ENCODE measurements at places on chromosomes 12 and 14.
A peak's percentile ranks its signal among the peaks of the same experiment; 100 is the strongest.

GRCh38 chr12:26179826-26180225, 15.5 kb upstream of the SSPN start:
- DNase-seq = no peak

DNA sequence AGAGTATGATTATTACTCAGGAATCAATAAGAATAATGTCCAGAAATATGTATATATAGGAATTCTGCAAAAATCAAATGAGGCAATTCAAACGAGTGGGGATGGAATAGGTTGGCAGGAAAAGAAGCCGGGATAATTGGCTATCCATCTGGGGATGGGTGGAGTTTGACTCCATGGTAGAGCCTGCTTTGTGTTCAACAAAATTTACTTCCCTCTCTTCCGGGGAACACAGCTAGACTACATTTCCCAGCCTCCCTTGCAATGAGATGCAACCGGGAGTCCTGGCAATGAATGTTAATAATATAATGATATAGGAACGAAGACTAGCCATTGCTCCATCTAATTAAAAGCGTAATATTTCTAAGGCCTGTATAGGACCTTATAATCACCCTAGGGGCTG, 146.6 kb downstream of the EFCAB11 start:
- DNase-seq = peak; percentile 91

- no peak for DNase-seq
Measured at GRCh38 chr12:91326058-91327027, 143.7 kb upstream of the DCN start.

DNA sequence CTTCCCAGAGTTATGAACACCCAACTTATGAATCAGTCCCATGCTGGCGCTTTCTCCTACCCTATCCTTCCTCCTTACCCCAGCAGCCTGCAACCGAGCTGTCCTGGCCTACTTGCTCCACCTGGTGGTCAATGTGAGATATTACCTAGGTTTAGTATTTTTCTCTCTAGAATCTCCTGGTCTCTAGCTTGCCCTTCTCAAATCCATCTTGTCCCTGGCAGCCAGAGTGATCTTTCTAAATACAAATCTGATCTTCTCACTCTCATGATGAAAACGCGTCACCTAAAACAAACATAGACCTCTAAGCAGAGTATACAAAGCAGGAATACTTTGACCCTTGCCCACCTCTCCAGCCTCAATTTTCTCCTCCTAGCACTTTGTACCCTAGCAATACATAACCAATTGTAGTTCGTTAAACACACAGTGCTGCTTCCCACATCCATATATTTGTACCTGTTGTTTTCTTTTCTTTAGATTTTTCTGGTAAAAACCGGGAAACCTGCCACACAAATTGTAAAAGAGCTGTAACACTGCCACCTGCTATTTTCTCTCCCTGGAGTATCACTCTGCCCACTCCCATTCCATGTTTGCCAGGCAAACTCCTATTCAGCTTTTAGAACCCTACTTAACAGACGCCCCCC, 20.0 kb upstream of the TCP11L2 start:
- peak; percentile 50 for DNase-seq

DNA sequence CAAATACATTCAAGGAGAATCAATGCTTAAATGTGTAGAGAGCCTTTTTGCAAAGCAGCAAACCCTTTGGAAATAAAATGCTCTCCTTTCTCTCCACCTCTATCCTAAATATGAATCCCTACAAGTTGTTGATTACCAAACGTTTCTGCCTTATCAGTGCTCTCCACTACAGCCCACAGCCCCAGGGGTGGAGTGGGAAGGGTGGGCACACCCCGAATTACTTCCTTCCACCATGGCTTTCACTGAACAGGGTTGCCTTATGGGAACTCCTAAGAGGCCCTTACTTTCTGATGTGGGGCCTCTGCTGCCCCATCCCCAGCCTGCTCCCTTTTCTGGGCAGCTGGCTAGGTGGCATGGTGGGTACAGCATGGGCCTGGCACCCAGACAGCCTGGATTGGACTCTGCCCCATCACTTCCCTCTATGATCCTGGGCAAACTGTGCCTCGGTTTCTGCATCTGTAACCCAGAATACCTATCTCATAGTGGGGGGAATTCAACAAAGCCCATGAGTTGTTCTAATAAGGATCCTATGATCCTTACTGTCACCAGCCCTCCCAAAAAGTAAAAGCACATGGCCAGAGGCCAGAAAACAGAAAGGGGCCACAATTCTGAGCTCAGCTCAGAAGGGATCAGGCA, 16.1 kb downstream of the AK7 start:
- no peak for DNase-seq

DNA sequence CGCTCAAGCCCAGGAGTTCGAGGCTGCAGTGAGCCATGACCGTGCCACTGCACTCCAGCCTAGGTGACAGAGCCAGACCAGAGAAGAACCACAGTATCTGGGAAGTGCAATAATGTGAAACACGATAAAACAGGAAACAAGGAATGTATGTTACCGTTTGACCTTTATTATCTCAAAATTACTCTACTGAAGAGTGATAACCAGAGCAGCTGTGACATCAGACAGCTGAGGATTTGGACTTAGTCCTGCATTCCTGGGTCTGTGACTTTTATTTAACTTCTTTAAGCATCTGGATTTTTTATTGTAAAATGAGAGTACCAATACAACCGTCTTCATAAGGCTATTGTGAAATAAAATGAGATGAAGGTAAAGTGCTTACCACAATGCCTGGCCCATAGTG, 205.7 kb downstream of the EGLN3 start:
- no peak for DNase-seq

DNA sequence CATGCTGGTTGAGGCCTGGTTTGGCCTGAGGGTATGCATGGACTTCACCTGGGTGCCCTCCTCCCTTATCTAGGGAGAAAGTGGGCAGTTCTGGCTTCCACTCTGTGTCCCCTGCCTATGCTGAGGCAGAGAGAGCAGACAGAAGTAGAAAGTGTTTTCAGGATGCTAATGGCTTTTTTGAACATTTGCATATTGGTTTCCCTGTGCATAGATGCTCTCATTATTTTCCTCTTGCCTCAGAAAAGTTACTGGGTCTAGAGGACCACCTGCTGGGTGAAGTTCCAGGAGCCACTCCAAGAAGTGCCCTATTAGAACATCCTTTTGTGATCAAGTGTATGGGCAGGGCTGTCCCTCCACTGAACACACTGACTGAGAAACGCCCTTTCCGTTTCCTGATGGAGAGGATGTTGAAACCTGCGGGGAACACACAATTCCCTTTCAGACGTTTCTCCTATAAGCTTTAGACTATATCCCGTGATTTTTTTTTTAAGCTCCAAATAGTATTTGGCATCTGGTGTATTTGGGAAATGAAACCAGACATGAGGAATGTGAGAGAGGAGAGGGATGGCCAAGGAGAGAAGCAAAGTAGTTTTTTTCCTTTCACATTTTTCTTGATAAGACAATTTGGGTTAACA, 66.6 kb downstream of the DAAM1 start:
- DNase-seq = no peak

DNA sequence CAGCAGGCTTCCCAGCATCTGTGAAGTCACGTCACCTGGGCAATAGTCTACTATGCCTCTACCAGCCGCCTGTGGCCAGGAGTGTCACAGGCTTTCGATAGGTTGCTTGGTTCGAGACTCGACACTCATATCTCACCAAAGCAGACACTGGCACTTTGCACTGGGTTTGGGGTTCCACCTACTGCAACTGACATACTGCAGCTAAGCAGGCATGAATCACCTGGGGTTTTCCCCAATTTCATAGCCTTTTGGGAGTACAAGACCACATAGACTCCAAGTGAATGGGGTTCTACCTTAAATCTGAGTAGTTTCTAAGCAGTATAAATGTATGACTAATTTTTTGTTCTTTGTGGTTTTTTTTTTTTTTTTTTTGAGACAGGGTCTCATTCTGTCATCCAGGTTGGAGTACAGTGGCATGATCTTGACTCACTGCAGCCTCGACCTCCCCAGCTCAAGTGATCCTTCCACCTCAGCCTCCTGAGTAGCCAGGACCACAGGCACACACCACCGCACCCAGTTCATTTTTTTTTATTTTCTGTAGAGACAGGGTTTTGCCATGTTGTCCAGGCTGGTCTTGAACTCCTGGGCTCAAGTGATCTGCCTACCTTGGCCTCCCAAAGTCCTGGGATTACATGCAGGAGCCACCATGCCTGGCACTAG, 32.1 kb downstream of the DMAC2L start:
- DNase-seq = no peak

DNA sequence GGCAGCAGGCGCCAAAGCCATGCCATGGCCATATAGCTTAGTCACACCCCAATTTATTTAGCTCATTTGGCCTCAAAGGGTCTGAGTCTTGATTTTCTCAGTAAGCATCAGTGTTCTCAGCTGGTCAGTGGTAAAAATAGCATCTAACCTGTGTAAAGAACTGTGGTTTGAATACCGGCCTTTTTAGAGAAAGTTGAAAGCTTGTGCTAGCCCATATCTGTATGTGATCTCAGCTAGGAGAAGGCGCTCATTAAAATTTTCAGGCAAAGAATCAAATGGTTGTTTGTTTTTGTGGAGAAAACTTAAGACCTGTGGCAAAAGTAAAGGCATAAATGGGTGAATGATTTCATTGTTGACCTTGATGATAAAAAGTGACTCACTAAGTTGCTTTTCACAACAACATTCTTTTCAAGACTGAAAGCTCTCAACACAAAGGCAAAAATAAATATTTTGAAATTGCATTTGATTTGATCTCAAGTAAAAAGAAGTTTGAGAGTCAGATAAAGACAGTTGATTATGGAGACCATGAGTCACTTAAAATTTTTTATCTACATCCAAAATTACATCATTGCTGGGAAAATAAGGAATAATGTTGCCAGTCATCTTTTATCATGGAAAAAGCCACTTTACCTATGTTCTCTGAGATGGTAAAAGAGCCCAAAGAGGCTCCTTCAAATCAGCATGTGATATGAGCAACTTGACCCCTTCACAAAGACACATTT, 128.5 kb upstream of the RGS6 start:
- DNase-seq = no peak

GRCh38 chr12:46963977-46964971, 115.1 kb upstream of the PCED1B start:
- DNase-seq = no peak

- no peak for DNase-seq
Measured at GRCh38 chr12:93757792-93758694, 80.9 kb downstream of the CRADD start.

DNA sequence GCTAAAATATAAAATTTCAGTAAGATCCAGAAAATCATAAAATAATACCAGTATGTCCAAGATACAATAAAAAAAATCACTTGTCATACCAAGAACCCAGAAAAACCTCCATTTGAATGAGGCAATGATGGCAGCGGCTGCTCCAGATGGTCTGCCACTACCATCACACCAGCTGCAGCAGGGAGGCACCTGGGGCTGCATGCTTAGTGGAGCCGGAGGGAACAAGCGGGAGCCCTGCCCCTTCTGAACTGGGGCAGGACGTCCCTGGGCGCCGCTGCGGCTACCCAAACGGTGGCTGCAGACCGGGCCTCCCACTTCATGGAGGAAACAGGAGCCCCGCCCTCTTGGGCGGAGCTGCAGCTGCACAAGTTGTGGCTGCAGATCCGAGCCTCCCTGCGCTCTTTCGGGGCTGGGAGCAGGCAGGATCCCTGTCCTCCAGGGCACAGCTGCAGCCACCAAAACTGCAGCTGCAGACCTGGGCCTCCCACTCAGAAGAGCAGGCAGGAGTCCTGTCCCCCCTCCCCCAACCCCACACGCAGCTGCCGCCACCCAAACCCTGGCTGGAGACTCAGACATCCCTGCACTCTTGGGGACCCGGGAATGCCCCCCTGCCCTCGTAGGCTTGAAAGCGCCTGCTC, 36.1 kb upstream of the OR5AU1 start:
- peak; percentile 96 for DNase-seq

GRCh38 chr14:56797003-56797568, 13.2 kb downstream of the OTX2 start:
- DNase-seq = no peak

DNA sequence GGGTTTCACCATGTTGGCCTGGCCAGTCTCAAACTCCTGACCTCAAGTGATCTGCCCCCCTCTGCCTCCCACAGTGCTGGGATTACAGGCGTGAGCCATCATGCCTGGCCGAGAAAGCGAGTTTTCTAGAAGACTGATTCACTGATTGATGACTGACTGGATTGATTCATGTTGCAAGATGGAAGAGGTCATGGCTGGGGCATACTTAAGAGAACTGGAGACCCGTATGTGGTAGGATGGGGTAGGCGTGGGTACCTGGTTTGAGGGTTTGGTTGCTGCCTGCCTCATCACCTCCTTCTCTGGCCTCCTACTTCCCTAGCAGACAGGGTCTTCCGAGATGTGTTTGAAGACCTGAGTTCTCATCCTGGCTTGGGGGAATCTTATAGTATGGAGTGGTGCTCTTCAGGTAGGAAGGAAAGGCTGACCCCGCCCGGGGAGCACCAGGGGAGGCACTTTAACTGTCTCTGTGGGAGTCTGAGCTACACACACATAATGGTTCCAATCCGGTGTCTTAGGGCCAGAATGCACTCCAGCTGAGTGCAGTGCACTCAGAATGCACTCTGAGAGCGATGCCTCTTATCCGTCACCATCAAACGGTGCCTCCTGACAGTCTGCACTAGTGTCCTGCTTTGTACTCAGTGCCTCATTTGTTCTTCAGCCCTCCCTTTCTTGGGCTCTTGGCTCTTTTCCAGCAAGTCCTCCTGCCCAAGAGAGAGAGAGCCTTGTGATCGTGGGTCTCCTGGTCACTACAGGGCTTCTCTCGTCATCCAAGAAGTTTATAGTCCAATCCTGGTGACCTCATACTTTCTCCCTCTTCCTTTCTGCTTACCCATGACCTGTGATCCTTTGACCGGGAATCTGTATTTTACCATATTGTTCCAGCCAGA, 19.7 kb downstream of the PLEKHG3 start:
- DNase-seq = no peak

DNA sequence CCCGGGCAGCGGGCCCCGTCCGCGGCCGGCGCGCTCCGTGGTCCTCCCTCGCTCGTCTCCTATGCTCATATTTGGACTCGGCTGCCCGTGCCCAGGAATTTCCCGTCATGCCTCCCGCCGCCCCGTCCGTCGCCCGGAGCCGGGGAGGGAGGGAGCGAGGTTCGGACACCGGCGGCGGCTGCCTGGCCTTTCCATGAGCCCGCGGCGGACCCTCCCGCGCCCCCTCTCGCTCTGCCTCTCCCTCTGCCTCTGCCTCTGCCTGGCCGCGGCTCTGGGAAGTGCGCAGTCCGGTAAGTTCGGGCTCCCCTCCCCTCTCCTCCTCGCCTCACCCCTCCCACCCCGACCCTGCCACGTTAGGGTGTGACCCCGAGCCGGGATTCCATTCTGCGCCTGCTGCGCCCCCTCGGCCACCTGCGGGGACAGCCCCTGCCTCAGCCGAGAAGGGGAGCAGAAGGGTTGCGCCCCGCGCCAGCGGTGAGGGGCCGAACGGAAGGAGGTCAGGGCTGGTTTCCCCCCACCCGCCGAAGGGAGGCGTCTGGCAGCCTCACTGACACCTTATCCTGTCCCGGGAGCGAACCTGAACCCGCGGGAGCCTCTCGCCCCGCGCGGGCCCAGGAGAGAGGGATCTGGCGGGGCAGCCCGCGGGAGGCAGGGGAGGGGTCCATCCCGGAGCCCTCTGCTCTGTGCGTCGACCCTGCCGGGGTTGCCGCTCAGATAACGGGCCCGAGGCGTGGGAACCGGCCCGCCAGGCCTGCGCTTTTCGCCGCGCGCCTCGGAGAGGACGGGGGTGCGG, at the start of gene MSRB3:
TSS of gene MSRB3 (plus strand) at position 108 of the 793 bp plus-strand sequence. CDS start 29,897 bp downstream, outside the sequence.
- DNase-seq = peak; percentile 24

All from NCI-H524 (cell line).